ENCODE measurements at places on chromosomes 12 and 14.

DNA sequence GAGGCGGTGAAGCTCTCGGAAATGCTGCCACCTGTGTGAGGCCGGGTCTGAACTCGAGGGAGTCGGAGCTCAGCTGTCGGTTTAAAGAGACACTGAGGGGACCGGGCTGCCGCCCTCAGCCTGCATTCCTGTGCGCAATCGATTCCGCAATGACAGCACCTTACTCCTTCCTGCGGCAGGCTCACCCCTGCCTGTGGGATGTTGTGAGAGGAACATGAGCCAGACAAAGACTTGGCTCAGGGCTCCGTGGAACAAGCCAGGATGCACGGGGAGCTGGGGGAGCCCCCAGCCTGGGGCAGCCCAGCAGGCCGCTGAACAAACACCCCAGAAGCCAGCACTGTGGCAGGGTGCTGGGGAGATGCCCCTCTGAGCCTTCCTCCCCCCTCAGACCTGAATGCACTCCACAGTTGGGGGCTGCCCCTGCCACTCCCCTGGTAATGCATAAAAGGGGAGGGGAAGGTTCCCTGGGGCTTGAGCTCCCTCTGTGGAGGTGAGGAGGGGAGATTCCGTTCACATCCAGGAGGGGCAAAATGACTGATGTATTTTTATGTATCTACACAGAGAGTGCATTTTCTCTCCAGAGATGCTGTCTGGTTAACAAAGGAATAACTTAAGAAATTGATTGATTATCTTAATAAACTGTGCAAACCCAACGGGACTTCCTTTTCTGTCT lies 20.6 kb downstream of the RFLNA start:
- DNase-seq: no peak

DNA sequence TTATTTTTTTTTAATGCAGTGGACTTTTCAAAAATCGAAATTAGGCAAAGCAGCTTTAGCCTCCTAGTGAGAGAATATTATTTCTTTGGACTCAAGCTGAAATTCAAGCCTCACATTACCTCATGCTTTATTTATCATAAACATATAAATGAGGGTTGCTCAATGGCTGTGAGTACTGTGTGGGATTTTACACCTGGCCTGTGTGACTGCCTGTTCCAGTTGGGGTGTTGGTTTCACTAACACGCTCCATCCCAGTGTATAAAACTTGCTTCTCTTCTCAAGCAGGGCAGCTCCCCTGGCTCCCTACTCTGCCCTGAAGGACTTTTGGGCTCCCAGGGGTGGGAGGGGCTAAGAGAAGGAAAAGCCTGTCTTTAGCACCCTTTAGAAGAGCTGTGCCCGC lies 15.0 kb downstream of the ANKLE2 start:
- no peak for DNase-seq

- no peak for DNase-seq
Observed at GRCh38 chr14:67360470-67361206, 510 bp downstream of the EIF2S1 start.

- DNase-seq: no peak
Observed at GRCh38 chr12:112711507-112711906, 80.0 kb upstream of the RPH3A start.

- no peak for DNase-seq
Observed at GRCh38 chr12:65892841-65893251, 68.6 kb downstream of the HMGA2 start.

GRCh38 chr12:70982286-70982685 lies 61.7 kb upstream of the PTPRR start:
- no peak for DNase-seq

GRCh38 chr12:80708259-80708974 lies 983 bp downstream of the MYF6 start:
- DNase-seq: no peak

GRCh38 chr14:101442451-101442850 lies 118.8 kb upstream of the DIO3 start:
- no peak for DNase-seq

- no peak for DNase-seq
Observed at GRCh38 chr14:99579903-99580571, 24.0 kb downstream of the CCDC85C start.

GRCh38 chr14:77286576-77286975 lies 15.6 kb upstream of the NGB start:
- no peak for DNase-seq

GRCh38 chr14:74364271-74364880 lies 16.1 kb downstream of the VRTN start:
- DNase-seq: no peak

GRCh38 chr12:104827587-104827986 lies 130.5 kb downstream of the SLC41A2 start:
- no peak for DNase-seq

- no peak for DNase-seq
Observed at GRCh38 chr14:103997391-103997790, 55.1 kb upstream of the RD3L start.

- no peak for DNase-seq
Observed at GRCh38 chr14:96514694-96515093, 12.5 kb downstream of the PAPOLA start.

- DNase-seq: no peak
Observed at GRCh38 chr12:58487678-58488161, 432.6 kb downstream of the LRIG3 start.

DNA sequence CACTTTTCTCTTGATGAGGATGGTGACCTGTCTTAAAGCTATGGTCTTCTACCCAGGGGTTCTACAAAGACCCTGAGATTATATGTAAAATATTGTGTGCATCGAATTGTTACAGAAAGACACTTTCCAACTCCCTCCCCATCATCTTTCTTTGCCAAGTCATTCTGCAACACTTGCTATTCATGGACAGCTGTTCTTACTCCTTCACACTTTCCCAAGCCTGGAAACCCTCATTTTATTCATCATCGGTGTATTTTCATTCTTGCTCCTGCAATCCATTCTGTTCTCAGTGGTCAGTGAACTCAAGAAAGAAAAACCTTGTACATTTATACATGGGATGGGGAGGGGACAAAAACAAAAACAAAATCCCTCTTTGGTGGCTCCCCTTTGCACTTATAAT lies 90.5 kb upstream of the STXBP6 start:
- no peak for DNase-seq

DNA sequence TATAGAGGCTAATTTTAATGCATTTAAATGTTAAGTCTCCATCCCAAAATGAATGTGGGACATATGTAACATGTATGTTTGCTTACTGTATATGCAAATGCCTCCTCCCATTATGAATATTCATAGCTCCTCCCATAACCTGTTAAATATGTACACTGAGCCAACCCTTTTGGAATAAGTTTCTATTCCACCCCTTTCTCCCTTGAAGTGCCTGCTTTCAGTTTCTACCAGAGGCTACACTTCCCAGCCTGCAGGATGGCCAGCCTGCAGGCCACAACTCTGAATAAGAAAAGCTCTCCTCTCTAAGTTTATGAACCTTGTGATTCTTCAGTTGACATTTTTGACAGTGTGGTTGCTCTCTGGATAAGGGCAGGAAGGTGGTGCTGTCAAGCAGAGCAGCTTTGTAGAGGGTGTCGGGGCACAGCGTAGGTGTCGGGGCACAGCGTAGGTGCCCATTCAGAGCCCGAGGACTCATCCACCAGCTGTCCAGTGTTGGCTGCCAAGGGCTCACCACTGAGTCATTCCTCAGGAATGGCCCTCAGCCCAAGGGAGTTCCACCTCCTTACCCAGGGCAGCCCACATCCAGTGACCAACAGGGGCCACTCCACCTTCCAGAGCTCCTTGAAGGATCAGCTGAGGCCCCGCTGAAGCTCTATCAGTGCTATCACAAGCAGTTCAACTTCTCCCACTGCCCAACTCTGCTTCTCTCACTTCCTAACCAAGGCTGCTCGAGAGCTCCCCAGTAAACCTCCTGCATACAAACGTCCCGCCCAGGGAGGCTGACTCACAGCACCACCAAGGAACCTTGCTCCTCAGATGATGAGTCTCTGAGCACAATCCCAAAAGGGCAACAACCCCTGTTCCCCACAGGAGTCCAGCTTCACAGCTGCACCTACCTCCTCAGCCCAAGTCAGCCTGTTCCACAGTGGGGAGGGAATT lies 31.4 kb downstream of the VWF start:
- DNase-seq: no peak

- DNase-seq: no peak
Observed at GRCh38 chr14:52801014-52801712, 9.8 kb upstream of the GNPNAT1 start.

GRCh38 chr14:70332015-70332414 lies 27.5 kb downstream of the COX16 start:
- DNase-seq: no peak

DNA sequence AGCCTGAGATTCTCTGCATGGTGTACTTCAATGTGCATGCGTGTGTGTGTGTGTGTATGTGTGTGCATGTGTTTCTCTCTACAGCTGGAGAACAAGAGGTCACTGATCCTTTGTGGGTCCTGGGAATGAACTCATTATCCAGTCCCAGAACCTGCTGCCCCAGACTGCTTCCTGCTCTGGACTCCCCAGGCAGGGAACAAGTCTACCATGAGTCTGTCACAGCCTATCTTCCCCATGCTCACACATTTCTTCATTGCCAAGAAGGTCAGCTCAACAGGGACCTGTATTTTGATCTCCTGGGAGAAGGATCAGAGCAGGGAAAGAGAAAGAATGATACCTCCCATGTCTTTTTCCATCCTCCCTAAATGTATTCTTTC lies 2.9 kb upstream of the AGAP2 start:
- no peak for DNase-seq

DNA sequence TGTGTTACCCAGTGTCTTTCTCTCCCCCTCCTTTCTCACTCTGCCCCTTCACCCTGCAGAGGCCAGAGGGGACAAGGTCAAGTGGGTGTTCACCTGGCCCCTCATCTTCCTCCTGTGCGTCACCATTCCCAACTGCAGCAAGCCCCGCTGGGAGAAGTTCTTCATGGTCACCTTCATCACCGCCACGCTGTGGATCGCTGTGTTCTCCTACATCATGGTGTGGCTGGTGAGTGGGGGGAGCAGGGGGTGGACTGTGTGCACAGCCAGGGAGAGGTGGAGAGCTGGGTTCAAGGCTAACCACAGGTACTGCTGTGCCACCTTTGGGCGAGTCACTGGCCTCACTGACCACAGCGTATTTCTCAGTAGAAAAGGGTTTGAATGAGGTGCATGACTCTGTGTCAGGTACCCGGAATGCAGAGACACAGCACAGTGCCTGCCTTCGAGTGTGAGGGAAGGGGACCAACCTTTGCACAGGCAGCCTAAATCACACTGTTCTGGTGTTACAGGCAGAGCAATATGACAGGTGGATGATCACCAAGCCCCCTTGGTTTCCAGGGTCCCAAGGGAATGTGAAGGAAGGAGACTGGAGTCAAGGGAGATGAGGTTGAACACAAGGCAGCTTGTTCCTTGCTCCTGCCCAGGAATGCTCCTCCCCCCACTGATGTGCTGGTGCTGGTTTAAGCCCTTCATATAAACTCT lies 30.8 kb upstream of the RIN3 start:
- DNase-seq: no peak

DNA sequence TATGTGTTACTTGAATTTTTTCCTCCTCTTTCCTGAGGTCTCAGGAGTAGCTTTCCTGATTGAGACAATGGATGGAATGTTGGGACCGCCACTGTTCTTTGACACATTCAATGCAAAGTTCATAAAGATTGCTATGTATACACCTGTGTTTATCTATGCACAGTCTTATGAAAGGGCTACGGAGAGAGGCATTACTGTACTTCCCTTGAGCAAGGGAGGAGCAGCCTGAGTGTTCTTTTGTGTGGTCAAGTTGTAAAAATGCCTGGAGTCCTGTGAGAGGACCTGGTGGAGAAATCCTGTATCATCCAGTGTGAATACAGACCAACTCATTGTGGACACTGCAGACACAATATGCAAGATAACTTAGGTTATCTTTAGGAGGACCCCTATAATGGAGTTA lies 1.2 kb downstream of the SRGAP1 start:
- no peak for DNase-seq

GRCh38 chr14:61256826-61257468 lies 24.2 kb downstream of the TMEM30B start:
- DNase-seq: no peak

DNA sequence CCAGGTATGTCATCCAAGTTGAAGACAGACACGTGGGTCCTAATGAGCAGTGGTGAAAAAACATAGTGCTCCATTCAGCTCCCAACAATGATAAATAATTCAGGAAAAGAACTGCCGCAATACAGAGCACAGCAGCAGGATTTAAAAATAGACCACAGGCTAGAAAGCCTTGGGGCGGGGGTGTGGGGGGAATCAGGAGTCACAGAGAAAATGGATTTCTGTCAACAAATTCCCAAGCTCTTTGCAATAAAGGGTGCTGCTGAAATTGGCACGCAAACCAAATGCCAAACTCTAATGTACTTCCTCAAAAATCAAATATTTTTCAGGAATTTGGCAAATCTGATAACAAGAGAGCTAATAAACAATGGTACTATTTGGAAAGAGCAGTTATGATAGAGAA lies 58.6 kb downstream of the R3HDM2 start:
- DNase-seq: no peak

- DNase-seq: peak; percentile 68
Observed at GRCh38 chr14:93936245-93936644, 9.1 kb downstream of the FAM181A start.

DNA sequence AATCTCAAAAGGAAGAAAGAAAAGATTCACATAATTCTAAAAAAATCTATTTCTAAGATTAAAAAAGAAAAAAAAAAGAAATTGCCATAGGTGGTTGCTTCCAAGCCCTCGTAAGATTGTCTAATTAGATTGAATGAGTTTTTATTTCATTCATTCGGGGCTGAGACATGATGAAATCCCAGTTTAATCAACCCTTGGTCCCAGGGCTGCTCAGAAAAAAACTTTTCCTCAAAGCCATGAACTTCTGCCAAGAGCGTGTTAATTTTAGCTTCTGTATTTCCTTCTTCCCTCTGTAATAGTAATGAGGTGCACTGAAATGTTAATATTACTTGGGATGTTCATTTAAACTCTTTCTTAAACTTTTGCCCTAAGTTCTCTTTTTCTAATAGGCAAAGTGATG lies 62.6 kb downstream of the TMEM132D start:
- DNase-seq: no peak

- DNase-seq: no peak
Observed at GRCh38 chr14:90664911-90665310, 151.3 kb downstream of the TTC7B start.

- no peak for DNase-seq
Observed at GRCh38 chr14:22118899-22119477, 445.4 kb upstream of the OR4E1 start.

GRCh38 chr12:95096378-95096777 lies 23.0 kb upstream of the NR2C1 start:
- peak; percentile 40 for DNase-seq

DNA sequence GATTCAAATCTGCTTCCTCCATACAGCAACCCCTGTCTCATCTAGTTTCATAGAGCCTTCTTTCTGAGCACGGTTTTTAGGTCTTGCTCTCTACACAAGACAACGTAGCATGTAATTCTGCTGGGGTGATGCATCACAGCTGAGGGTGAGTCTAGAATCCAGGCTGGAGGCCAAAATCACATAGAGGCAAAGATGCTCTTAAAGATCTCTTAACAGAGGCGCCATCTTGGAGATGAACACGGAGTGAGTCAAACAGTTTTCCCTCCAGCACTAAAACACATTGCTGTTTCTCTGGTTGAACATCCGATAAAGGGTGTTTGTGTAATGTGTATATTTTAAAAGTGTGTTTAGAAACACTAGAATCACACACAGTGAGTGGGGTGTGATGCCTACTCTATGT lies 78.9 kb downstream of the NOS1 start:
- DNase-seq: no peak

- no peak for DNase-seq
Observed at GRCh38 chr14:34437729-34438080, 24.3 kb downstream of the SPTSSA start.

Measured in cerebellum (tissue), 4 donors.